Left cardiac atrium (tissue), 4 donors: ENCODE measurements at places on chromosomes 16 and 17.
A peak's percentile ranks its signal among the peaks of the same experiment; 100 is the strongest.

DNA sequence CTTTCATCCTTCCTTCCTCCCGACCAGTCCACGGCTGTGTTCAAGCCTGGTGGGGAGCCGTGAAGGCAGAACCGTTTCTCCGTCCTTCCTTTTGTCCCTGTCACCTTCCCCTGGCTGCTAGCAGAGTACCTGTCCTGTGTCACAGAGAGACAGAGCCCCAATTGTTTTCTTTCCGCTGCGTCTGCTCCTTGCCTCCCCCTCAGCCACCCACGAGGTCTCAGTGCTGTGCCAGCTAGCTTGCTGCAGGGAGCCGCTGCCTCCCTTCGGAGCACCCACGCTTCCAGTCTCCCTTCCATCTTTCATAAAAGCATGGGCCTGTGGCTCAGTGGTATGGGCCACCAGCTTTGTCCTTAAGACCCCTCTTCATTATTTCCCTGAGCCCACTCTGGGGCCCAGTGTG, 62.2 kb downstream of the MPRIP start:
- no peak for DNase-seq

DNA sequence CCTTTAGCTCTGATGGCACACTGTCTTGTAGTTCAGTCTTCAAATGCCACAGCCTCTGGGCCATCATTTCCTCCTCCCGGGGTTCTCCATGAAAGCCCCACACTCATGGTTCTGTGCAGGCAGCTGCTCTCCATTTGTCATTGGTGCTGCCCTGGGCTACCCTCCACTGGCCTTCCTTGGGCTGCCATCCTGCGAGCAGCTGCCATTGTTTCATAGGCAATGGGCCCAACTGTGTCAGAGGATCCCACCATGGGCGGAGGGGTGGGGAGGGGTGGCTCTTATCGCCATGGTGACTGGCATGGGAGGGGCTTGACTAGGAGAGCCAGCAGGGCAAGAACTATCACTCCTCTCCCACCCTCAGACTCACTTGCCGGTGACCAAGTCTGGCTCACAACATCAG, 38.6 kb upstream of the BRD7 start:
- DNase-seq, result no peak

DNA sequence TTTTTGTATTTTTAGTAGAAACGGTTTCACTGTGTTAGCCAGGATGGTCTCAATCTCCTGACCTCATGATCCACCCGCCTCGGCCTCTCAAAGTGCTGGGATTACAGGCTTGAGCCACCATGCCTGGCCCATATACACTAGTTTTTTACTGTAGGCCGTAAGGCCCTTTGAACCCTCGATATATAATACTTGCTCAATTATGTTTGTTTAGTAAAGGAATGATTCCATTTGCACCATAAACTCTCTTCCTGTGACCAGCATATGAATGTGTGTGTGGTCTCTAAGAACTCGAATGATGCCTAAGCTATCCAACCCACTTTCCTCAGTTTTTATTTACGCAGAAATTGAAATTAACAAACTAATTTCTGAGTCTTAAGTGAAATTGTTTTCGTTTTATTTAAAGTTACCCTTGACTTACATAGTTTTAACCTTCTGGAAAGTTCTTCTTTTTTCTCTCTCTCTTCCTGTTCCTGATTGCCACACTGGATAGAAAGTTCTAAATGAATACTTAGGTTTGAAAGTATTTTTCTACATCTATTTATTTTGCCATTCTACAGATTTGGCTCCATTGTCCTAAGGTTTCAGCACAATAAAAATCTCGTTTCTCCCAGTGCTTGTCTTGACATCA, 37.9 kb downstream of the PIGL start:
- no peak for DNase-seq

DNA sequence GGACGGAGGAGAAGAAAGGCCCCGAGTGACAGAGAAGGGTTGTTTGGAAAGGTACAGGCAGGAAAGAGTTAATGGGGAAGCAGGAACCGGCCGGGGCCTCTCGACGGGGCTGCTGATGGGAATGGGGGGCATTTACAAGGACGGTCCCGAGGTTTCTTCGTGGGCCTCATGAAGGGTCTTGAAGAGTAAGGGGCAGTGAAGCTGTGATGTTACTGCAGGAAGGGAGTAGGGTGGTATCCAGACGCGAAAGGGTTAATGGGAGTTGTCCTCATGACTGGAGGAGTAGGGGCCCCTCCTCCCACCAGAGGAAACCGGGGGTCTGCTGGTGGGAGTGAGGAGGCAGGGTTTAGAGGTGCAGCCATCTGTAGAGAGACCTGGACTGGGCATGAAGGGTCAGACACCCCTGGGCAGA, 481 bp downstream of the PDK2 start:
- no peak for DNase-seq

DNA sequence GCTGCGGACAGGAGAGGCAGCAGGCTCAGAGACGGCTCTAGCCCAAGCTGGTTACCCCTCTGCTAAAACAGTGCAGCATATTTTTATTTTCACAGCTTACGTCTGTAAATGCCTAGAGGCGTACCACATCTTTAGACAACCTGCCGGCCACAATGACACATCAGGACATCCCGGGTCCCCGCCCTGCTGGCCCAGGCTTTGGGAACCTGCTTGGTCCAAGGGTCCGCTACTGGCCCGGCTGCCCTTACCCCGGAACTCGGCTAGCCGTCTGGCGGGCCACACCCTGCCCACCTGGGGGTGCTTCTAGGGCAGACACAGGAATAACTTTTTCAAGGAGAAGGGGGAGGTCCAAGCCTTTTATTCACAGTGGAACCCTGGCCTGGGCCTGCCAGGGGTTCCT, 4.3 kb downstream of the CEP131 start:
- no peak for DNase-seq

DNA sequence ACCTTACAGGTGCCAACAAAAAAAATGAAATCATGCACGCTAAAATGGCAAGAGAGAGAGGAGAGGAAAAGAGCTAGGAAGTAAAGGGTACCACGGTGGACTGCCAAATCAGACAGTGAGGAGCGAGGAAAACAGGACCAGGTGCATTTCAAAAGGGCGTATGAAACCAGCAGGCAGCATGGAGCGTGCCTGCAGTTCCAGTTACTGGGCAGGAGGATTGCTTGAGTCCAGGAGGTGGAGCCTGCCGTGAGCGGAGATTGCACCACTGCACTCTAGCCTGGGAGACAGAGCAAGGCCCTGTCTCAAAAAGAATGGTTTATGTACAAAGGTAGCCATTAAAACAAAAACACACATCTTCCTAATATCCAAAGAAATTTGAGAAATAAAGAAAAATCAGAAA, 16.4 kb downstream of the USP36 start:
- no peak for DNase-seq

DNA sequence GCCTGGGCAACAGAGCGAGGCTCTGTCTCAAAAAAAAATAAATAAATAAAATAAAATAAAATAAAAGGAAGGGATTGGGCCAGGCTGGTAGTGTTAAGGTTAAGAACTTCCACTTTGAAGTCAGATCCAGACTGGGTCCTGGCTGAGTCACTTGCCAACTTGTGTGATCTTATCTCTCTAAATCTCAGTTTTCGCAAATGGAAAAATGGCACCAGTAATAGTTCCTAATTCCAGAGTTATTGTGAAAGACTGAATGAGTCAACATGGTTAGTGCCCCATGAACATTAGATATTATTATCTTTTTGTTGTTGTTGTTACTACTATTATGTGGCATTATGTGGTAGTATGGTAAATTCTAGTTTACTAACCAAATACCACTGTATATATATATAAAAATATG, 188.0 kb upstream of the AXIN2 start:
- no peak for DNase-seq

- no peak for DNase-seq
These were observed 16.4 kb downstream of the SLC5A10 start for GRCh38 chr17:18968345-18968744.

GRCh38 chr16:8946544-8946943, 17.2 kb downstream of the USP7 start:
- no peak for DNase-seq

DNA sequence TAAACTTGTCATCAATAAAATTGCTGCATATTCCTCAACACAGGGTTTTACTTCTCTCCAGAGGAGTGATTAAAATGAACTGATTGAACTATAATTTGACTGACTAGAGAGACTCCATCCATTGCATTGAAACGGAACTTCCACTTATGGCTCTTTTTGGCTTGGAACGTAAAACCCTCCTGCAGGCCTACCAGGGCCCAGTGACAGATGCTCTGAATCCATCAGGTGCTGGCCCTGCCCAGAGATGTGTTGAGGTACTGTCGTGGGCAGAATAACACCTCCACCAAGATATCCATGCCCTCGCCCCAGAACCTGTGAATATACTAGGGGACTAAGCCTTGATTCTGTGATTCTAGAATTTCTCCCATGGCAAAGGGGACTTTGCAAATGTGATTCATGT, 45.4 kb downstream of the CBLN1 start:
- DNase-seq, result no peak

DNA sequence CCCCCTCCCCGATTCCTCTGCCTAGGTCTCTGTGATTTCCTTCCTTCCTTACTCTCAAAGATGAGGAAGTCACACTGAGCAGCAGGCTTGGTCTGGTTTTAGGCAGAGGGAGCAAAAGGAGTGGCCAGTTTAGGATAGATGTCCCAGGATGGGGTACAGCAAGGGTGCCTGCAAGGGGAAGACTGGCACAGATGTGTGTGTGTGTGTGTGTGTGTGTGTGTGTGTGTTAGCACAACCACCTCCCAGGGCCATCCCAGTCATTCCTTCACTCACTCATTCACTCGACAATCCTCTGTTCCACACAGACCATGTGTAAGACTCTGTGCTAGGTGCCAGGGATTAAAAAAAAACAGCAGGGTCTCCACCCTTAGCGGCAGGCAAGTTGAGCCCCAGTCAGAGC, 35.9 kb downstream of the TMEM132E start:
- DNase-seq, result no peak

DNA sequence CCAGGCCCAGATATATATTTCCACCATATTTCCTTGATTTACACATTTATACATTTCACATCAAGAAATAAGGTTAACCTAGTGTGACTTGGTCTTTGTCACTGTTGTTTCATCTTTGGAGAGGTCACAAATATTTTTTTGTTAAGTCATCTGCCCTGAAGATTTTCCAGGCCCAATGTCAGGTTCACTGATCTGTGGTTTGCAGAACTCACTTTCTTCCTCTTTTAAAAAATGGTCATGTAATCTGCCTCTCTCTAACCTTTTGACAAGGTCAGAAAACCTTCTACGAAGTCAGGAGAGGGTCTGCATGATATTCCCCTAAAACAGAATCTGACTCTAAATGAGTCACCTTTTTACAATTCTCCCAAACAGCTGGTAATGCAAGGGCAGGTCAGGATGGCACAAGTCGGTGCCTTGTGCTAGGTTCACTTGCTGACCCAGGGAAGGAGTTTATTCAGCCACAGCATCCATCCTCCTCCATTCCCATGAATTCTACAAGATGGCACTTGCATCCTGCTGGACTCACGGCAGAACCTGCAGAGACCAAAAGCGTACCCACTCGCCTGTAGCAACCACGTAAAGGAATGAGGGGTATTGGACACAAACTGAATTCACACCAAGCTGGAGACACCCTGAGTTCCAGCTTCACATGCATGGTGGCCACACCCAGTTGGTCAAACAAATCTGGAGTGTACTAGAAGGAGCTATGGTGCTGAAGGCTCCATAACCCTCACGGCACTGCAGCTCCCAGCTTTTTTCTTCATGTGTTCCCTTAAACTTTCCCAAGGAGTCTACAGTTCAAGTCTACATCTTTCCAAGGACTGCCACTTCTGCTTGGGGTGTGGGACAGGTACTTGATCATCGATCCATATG, 1.6 kb upstream of the KIAA0513 start:
- DNase-seq, result no peak

DNA sequence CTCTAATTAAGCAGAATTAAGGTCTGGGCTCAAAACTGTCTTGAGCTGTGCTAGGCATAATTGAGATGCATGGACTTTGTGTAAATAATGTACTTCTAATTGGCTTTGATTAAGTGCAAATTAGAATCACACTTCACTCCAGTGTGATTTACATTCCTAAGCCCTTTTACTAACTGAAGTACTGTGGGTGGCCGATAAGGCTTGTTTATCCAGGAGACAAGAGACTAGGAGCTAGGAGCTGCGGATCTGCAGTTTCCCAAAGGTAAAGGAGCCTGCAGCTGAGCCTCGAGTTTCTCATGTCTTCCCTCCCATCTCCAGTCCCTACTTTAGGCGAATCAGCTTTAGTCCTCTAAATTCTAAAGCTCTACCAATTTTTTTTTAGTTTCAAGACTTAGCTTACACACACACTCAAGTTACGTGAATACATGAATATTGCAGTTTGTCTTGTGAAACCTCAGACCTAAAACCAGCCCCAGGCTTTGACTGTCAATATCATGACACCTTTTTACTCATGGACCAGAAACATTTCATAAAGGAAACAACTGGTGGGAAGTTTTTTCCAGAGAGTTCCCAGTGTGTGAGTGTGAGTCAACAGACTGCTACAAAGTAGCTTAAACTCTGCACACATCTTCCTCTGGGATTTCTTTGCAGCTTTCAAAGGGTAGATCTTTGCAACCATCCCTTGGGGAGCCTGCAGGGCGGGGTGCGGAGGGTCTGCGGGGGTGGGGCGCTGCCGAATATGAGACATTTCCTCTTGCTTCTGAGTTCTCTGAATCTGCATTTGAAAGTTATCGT, 113.9 kb upstream of the TBX2 start:
- peak; percentile 38 for DNase-seq

DNA sequence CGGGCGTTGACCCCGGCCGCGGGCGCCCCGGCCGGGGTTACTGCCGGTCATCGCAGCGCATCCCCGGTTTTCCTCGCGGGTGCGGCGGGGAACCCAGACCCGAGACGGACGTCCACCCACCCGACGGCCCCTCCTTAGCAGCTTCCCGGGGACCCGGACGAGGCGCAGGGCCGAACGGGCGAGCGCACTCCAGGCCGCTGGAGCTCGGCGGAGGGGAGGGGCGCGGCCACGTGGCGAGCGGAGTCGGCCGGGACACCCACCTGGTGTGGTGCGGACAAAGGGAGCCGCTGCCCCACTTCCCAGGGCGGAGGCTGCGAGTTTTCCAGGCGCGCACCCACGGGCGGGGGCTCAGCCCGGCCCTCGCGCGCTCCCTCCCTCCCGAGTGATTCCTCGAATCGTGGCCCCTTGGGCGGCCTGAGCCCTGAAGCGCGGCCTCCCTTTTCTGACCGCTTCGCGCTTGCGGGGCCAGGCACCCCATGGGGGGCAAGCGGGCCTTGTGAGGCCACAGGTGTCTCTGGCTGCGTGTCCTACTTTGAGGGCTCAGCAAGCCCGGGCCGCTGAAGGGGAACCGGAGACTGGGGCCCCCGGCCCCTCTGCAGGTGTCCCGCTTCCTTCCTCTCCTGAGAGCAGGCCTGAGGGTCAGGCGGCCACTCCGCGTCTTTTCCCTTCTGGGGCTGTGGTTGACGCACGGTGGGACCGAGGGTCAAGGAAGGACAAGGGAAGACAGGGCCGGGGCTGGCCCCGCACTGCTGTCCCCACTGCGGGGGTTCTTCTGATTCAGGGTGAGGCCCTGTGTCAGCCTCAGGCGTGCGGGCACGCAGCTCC, 1.1 kb upstream of the FASN start:
- no peak for DNase-seq

- DNase-seq, result no peak
These were observed 28.9 kb upstream of the CDH5 start for GRCh38 chr16:66337463-66338188.

GRCh38 chr17:7083592-7083991, 3.5 kb upstream of the CLEC10A start:
- DNase-seq, result no peak

- no peak for DNase-seq
These were observed 4.3 kb upstream of the MYL4 start for GRCh38 chr17:47204722-47205418.

GRCh38 chr16:31428279-31428597, at the start of gene COX6A2:
TSS of gene COX6A2 (minus strand) at chr16:31428360. CDS start at chr16:31428325, 35 bp downstream.
- peak; percentile 59 for DNase-seq
